ENCODE measurements at places on chromosomes 13 and 19. TPM values are rescaled to one million over a fixed set of nuclear protein-coding genes. Genes with fewer than 3 reads are reported as not detected.

The NANOS3 gene
- 1.4 TPM for total RNA-seq

The KCNJ14 gene
- 0.56 TPM for total RNA-seq

The ZNF154 gene
- total RNA-seq = 1.5 TPM

The TMEM150B gene
- total RNA-seq = not detected

Measured in pancreas (tissue), 10 donors.